Stimulated activated CD4-positive, alpha-beta T cell treated with anti-CD3 and anti-CD28 coated beads, Interleukin-15, amount 100 ng/mL, for 48 hours (primary cell): ENCODE measurements at places on chromosomes 1 and 21.
A peak's percentile ranks its signal among the peaks of the same experiment; 100 is the strongest.

- DNase-seq: no peak
Measured at GRCh38 chr1:169572187-169572586, 14.1 kb downstream of the F5 start.

GRCh38 chr1:31931593-31932225 is 6.5 kb downstream of the PTP4A2 start:
- no peak for DNase-seq

DNA sequence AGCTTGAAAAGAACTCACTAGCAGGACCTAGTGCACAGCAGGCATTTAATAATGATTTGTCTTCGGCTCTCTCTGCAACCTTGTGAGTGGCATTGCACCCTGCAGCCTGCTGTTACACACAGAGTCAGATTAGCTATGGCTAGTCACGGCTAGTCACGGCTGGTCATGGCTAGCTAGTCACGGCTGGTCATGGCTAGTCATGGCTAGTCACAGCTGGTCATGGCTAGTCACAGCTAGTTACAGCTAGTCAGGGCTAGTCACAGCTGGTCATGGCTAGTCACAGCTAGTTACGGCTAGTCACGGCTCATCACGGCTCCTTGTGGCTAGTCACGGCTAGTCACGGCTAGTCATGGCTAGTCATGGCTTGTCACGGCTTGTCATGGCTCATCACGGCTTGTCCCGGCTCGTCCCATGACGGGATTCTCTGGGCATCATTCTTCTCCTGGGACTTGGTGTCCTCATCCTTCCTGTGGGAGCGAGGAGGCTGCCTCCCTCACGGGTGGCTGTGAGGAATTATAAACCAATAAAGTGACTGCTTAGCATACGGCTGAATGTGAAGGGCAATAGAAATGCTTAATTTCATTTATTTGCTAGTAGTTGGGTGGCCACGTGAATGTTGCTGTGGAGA is 12.5 kb upstream of the KIF26B start:
- DNase-seq: no peak

DNA sequence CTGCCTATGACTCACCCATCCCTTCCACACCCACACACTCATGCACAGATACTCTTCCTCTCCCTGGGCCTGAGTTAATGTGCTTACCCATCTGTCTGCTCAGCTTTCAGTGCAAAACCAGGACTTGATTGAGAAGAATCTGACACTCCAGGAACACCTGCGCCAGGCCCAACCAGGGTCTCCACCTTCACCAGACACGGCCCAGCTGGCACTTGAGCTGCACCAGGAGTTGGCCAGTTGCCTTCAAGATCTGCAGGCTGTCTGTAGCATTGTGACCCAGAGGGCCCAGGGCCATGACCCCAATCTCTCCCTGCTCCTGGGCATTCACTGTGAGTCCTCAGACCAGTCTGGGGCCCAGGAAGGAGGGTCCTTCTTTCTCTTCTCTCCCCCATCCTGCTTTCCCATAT is 3.5 kb upstream of the SH3BGRL3 start:
- no peak for DNase-seq

DNA sequence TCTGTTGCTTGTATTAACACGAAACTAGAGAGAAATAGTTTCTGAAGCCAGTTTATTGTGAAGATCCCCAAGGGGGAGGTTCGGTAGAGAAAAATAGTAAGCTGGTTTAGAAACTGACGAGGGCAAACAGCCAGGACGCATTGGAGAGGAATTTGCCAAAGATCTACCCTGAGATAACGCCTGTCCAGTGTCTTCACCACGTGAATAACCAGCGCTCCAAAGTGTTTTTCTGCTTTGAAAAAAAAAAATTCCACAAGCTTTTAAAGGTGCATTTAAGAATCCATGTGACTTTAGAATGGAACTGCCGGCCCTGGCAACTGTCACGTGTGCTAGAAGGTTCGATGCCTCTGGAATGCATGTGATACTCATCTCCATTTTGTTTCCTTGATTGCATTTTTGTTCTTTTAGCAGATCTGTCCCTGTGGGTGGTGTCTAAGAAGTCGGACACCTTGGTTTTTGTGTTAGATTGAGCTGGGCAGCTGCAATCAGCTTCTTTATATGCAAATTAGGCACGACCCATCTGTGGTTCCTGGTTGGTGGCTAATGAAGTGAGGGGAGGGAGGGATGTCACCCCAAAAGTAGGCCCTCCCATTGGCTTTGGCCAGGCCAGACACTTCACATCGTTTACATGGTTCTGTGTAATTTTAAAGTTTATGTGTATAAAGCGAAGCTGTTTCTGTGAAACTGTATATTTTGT is 1.3 kb upstream of the THAP3 start:
- DNase-seq: no peak

DNA sequence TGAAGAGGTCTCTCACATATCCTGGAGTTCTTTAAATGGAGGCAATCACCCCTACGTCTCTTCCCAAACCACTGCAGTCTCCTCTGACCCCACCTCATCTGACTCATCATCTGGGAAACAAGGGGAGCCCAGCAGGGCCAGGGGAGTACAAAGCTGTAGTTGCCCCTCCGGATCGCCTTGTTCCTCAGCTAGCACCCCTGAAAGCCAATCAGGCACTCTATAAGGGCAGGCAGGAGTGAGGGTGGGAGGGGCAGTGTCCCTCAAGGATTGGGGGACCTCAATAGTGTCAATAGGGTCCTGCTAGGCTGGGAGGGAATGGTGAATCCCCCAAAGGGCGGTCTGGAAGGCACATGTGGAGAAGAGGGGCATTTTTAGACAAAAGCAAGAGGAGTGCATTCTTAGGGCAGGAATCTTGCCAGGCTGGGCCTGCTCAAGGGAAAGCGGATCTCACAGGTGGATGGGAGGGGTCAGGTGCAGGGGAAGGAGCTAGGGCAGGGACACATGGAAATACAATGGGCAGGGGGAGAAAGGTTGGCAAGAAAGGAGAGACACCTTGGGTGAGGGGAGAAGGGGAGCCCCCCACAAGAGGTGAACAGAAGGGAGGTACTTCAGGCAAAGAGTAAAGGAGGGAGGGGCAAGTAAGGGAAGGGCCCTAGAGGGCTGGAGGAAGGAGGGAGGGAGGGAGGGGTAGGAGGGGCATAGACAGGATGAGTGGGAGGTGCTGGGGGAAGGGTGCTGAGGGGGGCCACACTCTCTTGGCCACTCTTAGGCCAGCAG is 5.8 kb downstream of the SHISA4 start:
- DNase-seq: no peak

GRCh38 chr1:111665497-111665896 is 45.9 kb downstream of the RAP1A start:
- no peak for DNase-seq

DNA sequence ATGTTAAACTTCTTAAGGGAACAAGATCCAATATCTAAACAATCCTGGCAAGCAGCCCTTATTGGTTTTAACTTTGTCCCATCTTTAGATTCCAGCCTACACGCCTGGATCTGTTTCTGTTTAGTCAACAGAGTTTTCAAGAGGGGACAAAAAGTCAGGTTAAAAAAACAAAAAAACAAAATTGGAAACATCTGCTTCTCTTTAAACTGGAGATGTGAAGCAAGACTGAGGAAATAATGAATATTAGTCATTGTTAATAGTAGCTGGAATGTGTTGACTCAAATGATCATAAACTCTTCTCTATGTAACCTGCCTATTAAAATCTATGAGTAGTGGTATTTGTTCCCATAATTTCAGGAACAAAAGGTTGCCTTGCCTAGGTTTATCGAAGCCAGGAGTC is 55.0 kb downstream of the NID1 start:
- DNase-seq: no peak

DNA sequence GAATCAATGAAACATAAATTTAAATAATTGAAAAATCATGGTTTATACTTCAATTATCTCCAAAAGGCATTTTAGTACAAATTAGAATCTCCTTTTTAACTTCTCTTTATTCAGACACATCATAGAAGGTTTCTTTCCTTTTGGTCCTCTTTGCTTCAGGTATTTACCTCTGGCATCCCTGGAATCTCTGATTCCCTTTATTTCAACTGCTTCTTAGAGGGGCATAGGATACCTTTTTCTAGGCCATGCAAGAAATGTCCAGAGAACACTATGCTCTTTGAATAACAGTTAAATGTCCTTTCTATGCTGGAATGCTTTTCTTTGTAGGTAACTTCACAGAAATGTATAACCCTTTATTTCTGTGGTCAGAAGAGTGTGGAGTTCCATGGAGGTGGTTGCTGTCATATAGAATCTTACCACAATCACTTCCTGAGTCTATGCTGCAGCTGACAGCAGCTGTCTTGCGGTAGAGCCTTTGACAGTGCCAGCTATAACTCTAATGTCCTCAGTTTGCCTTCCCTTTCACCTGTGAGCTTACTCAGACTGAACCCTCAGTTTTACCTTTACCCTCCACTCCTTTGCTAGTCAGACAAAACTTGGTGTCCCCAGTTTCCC is 8.6 kb downstream of the LAMC2 start:
- DNase-seq: no peak

- DNase-seq: no peak
Measured at GRCh38 chr1:20589331-20590278, 708 bp downstream of the CDA start.

- no peak for DNase-seq
Measured at GRCh38 chr1:165886193-165886592, 58.8 kb downstream of the UCK2 start.

GRCh38 chr1:167122568-167122967 is 28.7 kb downstream of the STYXL2 start:
- no peak for DNase-seq

GRCh38 chr1:10943991-10944730 is 68.3 kb upstream of the TARDBP start:
- no peak for DNase-seq

DNA sequence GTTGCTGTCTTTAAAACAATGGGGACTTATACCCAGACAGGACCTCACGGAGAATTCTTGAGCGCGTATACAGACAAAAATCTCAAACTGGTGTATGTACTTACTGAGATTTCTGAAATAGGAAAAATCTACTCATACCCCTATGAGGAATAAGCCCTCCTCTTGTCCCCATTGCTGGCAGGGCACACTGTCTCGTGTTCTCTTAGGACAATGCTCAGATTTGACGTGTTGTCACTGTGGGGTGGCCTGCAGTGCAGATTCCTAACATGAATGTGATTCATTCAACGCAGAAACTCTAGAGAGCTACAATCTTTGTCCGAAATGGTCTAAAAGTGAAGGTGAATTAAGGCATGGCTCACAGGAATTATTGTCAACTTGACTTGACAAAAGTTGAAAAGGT is 31.1 kb upstream of the PDE9A start:
- DNase-seq: no peak

DNA sequence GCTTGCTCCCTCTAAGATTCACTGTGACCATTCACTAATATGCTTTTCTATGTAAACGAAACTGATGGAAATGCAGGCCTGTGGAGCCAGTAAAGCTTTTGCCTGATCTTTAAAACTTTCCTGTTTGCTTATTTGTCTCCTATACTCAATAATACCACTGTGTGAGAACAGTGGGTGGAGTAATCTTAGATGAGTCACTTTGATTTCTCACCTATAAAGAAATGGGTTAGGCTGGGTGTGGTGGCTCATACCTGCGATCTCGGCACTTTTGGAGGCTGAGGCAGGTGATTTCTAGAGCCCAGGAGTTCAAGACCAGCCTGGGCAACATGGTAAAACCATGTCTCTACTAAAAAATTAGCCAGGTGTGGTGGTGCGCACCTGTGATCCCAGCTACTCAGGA is 70.8 kb downstream of the RWDD3 start:
- no peak for DNase-seq

GRCh38 chr1:151993734-151994496 is at the start of gene S100A10:
Gene S100A10 (minus strand): TSS chr1:151993859. CDS start chr1:151986230, 7,629 bp downstream.
- DNase-seq: peak; percentile 59

DNA sequence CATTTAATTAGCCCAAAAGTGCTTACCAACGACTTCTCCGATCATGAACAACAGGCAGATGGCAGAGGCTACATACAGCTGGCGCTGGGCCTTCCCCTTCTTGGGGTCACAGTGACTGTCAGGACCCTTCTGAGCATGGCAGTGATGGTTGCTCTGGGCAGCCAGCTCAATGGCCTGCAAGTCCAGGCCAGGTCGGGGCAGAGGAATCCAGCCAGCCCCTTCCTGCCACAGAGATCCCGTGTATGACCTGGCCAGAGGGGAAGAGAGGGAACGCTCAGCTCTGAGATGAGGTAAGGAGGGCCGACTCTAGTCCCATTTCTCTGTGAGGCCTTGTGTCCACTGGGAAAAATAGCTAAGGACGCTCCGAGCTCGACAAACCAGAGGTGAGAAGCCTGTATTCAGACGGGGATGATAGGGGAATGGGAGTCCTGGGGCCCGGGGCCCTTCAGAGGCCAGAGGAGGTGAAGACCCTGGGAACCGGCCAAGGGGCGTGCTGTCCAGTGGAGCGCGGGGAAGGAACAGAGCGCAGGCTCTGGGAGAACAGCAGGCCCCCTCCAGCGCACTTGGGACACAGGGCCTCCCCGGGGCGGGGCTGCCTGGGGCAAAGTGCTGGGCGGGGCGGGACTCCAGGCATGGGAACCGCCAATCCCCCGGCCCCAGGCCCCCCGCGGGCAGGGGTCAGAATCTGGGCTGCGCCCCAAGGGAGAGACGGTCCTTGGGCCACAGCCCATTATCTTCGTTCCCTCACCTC is 772 bp downstream of the SLC30A2 start:
- DNase-seq: no peak

DNA sequence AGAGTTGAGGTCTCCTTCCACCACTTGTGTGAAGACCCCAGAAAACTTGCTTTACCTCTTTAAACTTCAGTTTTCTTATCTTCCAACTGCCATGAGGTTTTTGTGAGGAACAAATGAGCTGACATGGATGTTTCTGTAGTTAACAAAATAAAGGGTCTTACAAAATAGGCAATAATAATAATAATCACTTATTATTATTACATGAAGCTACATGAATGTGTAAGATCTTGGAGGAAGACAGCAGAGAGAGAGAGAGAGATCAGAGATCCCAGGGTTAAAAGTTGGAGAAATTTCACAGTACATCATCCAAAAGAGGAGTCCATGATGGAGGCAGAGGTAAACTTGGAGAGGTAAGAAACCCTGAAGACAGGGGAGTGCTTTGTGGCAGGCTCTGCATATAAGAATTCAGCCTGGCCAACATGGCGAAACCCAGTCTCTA is 10.7 kb downstream of the RCC1 start:
- no peak for DNase-seq

GRCh38 chr1:70993798-70994197 is 53.8 kb downstream of the PTGER3 start:
- no peak for DNase-seq

- DNase-seq: no peak
Measured at GRCh38 chr1:47211796-47212269, 20.2 kb downstream of the TAL1 start.

DNA sequence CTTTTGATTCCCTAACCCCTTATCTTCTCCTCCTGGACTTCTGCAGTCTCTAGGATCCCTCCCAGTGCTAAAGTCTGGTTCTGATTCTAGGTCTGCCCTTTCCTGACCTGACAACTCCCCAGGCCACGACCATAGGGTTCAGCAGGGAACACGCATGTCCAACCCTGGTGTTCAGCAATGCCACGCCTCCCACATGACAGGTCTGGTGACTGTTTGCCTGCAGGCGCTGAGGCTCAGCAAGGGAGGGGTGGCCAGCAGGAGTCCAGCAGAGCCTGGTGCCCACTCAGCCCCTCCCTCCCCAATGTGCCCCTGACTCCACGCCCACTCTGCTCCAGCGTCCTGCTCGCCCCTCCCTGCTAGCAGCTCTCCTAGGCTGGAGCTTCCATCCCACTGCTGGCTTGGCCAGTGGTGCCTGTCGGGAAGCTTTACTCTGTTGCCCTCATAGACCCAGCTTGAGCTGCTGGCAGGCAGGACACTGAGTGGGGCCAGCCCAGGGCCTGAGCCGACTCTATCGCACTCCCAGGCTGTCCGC is 17.3 kb downstream of the SLC9A1 start:
- DNase-seq: no peak

GRCh38 chr1:5967351-5968160 is 24.7 kb downstream of the NPHP4 start:
- no peak for DNase-seq
